Stimulated activated CD4-positive, alpha-beta T cell treated with anti-CD3 and anti-CD28 coated beads, Interleukin-15, amount 100 ng/mL, for 1 hour (primary cell): ENCODE measurements at places on chromosomes 7 and 10.

GRCh38 chr7:100351657-100352058 lies 6.3 kb upstream of the PILRB start:
- DNase-seq: no peak

- DNase-seq: no peak
These were observed 97.5 kb upstream of the CCDC6 start for GRCh38 chr10:60003651-60004523.

- DNase-seq: no peak
These were observed 161.7 kb downstream of the C7orf25 start for GRCh38 chr7:42750172-42750571.

GRCh38 chr7:140061607-140061930 lies 1.2 kb downstream of the PARP12 start:
- no peak for DNase-seq

GRCh38 chr10:1961989-1962388 lies 224.7 kb upstream of the ADARB2 start:
- DNase-seq: no peak

DNA sequence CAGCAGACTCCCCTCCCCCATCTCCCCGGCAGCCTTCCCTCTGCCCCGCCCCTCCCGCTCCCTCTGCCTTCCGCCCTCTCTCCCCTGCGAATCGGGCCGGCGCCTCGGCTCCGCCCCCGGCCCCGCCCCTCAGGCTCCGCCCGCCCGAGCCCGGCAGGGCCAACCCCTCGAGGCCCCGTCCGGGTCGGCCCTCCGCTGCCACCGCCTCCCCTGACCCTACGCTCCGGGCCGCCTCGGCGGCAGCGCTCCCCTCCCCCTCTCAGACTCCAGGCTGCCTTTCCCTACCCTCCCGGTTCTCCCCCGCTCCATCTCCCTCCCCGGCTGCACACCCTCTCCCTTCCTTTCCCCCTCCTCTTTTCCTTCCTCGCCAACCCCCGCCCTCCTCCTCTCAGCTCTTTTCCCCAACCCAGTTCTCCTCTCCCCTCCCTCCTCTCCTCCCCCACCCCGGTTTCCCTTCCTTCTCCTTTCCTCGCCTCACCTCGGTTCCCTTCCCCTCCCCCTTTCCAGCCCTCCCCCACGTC lies 1.6 kb downstream of the ZNF467 start:
- peak; percentile 85 for DNase-seq

DNA sequence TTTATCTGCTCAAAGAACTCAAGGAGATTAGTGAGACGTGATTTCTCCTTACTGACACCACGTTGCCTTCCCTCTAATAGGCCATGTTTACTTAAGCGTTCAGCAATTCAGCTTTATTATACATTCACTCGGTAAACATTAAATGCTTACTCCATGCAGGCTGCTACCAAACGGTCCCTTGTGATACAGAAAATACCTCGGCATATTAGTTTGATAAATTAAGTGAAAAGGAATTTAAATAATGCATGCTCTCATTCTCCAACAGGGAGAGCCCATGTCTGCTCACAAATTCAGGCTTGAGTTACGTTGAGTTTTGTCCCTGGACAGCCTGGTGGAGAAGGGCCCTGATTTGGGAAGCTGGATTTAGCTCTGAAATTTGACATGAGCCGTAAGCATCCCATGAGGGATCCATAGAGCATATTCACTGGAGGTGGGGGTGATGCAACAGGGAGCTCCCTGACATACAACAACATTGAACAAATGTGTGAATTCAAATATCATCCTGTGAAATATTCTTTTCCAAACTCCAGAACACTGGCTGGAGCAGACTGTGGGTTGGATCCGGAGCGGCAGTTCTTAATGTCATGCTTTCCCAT lies 86.3 kb downstream of the TBXAS1 start:
- no peak for DNase-seq

DNA sequence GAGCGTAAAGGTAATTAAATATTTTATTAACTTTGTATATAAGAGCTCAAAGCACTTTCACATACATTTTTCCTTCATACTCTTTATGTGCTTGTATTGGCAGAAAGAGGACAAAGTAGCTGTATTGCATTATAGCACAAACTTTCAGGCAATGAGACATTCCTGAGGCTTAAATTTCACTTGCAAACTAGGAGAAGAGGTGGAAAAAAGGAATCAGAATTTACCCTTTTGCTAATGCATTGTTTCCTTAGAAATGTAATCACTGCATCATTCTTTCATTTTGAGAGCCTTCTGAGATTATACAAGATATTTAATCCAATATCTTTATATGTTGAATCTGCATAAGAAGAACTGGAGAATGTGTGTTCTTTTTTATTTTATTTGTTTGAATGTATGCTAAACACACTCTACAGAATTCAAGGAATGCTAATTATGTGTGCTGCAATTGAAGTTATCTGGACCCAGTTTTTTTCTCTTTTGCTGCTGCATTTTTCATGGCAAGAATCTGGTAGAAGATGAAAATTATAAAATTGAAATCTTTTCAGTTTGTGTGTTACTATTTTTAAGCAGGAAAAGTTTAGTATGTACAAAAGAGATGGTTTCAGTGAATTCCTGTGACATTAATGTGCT lies 185.1 kb downstream of the NXPH1 start:
- DNase-seq: no peak

DNA sequence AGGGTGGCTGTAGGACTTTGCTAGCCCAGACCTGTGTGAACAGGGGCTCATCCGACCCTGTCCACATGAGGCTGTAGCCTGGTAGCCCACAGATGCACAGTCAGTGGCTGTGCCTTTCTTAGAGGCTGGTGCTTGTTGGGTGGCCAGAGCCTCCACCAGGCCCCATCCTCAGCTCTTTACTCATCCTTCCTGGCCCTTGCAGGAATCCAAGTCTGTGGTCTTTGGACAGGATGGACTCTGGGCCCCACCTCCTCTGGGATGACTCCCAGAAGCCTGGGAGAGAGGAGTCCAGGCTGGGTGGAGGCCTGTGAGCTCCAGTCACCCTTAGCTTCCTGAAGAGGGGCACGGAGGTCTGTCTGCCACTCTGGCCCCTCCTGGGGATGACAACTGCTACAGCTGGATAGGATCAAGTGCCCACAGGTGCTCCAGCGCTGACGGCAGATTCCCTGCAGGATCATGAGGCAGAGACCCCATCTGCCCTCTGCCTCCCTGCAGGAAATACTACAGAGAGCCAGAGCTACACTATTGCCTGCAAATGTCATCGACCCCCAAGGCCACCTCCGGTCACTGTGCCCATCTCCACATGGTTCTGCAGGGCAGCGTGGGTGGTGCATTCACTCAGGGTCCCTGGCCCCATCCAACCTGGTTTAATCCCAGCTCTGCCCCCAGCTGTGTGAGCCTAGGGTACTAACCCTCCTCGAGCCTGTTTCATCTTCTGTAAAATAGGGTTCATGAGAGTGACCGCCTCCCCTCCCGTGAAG lies 114.5 kb downstream of the PTPN20 start:
- DNase-seq: no peak

GRCh38 chr7:95440394-95441038 lies 5.7 kb upstream of the PON2 start:
- no peak for DNase-seq

- DNase-seq: no peak
These were observed 20.8 kb upstream of the PTF1A start for GRCh38 chr10:23171232-23171876.

- DNase-seq: no peak
These were observed 91.9 kb downstream of the WNT2 start for GRCh38 chr7:117231047-117231359.

GRCh38 chr10:100717166-100717565 lies 28.2 kb upstream of the PAX2 start:
- DNase-seq: no peak

GRCh38 chr7:46848944-46849343 lies 733.0 kb downstream of the TNS3 start:
- no peak for DNase-seq

GRCh38 chr10:90790422-90790821 lies 67.4 kb downstream of the HTR7 start:
- DNase-seq: no peak

DNA sequence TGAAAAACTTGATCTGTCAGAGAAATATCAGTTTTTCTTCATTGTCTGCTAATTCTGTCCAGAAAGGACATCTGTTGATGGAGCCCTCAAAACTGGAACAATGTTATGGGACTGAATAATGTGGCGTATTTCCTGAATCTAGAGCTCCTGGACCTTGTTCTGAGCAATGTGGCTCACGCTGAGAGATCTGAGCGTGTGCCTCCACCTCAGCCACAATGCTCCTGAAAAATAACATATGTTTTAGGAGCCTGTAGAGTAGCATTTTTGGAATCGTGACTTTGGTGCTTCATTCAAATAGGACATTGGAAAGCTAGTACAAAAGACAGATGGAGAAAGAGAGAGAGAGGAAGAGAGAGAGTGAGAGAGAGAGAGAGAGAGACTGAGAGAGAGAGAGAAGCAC lies 110.3 kb downstream of the BMPER start:
- DNase-seq: no peak

GRCh38 chr7:70183278-70183677 lies 585.0 kb downstream of the AUTS2 start:
- DNase-seq: no peak

DNA sequence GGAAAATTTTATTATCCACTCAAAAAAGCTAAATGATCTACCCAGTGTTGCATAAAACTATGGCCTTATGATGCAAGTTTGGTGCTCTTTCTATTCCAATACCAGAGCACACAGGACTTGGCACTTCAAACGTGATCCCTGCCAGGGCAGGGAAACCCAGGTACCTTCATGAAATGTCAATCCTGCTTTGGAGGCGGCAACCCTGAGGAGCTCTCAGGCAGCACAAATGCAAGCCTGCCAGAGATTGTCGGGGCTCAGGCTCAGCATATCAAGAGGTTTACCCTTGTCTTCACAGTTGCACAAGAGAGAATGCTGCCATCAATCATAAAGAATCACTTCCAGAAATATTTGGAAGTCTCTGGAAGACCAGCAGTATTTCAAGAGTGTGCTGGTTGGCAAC lies 151.5 kb downstream of the GLI3 start:
- no peak for DNase-seq

DNA sequence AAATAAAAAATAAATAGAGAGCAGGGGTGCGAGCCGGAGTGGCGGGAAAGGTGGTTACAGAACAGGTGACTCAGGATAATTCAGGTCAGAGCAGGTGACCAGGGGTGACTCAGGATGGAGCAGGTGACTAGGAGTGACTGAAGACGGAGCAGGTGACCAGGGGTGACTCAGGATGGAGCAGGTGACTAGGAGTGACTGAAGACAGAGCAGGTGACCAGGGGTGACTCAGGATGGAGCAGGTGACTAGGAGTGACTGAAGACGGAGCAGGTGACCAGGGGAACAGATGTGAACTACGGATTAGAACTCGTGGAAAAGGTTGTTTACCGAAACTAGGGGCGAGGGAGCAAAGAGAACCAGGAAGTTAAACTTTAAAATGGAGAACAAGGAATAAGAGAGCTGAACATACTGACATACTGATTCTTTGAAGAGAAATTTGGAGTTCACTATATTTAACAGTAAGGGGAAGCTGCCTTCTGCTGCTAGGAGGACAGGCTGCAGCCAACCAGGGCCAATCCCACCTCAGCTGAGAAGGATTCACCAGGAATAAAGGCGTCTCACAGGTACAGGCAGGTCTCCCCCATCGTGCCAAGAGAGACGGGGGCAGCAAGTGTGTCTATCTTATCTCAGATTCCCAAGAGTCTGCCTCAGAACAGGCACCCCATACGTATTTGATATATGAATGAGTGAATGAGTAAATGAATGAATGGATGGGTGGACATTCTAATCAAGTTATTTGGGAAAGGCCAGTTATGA lies 101.3 kb downstream of the CPXM2 start:
- no peak for DNase-seq

DNA sequence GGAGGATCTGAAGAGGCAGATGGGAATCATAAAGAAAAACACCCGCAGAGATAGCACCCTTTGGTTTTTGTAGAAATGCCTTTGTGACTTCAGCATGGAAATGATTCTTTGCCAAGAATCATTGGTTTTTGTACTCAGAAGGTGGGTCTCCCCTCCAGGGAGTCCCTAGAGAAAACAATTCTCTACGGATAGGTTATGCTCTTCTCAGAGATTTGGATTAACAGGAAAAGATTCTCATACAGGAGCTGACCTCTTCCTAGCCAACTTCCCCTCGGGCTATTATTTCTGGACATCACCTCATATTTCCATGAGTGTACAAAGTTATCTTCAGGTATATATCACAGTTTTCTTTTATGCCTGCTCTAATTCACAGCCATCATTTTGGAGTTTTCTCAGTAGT lies 274.2 kb upstream of the HABP2 start:
- no peak for DNase-seq

DNA sequence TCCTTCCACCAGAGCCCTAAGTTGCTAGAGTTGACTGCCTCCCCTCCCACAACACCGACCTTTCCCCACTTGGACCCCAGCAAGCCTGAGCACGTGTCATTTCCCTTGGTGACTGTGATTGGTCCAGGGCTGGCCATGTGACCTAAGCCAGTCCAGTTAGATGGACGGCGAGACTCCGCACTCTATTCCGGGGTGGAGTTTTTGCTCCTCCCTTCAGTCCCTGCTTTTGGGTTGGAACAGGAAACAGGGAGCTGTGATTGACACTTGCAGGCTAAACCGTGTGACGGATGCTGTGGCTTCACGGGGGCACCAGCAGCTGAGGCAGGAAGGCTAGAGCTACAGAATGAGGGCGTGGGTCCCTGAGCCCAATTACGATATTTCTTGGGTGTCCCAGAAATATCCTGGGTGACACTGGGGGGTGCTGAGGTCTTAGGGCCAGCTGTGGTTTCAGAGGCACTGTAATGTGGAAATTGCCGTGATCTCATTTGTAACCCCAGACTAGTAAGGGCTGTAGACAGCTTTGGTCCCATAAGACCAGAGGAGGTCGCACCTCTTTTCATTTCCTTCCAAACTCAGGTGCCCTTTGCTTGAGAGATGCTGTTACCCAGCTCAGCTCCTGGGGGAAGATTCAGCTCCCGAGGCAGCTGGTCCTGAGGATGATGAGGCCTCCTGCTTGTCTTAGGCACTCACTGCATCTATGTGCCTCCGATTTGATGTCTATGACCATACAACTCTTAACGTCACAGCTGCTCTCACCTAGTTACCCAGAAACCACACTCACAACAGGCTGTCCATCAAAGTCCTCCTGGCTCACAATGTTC lies 102.7 kb upstream of the NPTX2 start:
- DNase-seq: no peak

DNA sequence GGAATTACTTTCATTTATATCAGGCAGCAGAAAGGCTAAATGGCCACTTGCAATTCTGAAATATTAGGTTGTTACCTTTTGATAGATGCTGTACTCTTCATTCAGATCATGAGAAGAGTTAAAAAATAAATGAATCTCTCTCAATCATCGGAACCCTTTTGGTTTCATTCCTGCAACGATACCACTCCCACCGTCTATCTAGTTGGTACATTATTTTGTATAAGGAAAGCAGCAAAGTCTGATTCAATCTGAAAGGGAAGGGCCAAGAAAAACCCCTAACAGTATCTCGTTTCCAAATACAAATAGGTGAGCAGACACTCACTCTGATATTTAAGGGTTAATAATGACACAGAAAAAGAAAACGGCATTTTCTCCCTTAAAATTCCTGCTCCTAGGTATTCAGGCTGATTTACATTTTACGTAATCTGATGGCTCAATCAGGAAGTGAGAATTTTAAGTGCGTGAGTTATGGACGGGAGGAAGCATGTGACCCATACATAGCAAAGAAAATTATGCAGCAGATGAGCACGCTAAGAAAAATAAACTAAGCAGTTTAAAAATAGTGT lies 209.4 kb upstream of the KLF14 start:
- no peak for DNase-seq

- DNase-seq: no peak
These were observed 12.1 kb downstream of the ENTPD1 start for GRCh38 chr10:95767884-95768556.

- no peak for DNase-seq
These were observed 56.6 kb downstream of the GSDME start for GRCh38 chr7:24700521-24701260.

GRCh38 chr10:34996843-34997242 lies 93.3 kb downstream of the CUL2 start:
- no peak for DNase-seq
